ENCODE measurements at places on chromosomes 2 and 18. TPM values are rescaled to one million over a fixed set of nuclear protein-coding genes. Genes with fewer than 3 reads are reported as not detected.

Gene MOGAT1
- not detected for polyA plus RNA-seq

- no peak for DNase-seq
Observed at GRCh38 chr2:99572373-99573164, 82.8 kb upstream of the REV1 start.

- no peak for DNase-seq
Observed at GRCh38 chr18:48319801-48320638, 89.2 kb downstream of the ZBTB7C start.

GRCh38 chr2:70086838-70087701 lies at the start of gene PCBP1:
PCBP1 (plus strand) TSS chr2:70087477; CDS start chr2:70087744, 267 bp downstream.
- DNase-seq = peak; percentile 96

DNA sequence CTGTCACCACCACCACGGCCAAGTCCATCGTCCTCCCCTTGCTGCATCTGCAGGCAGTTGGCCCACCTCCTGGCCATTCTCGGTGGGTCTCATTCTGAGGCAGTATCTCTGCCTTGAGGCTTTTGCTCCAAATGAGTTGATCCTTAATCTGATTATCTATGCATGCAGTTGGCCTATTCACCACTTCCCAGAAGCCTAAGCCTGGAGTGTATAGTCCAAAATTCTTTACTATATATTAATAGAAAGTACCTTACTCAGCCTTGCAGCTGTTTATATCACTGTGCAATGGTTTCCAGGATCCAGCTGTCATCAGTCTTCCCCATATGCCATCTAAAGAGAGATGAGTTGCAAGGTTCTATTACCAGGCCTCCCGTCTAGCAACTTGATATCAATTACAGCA lies 292.4 kb downstream of the SS18 start:
- no peak for DNase-seq

All from left lung (tissue), 14 donors.